ENCODE measurements at places on chromosomes 1 and 21. TPM values are rescaled to one million over a fixed set of nuclear protein-coding genes. Genes with fewer than 3 reads are reported as not detected.

Gene AXDND1
- total RNA-seq = not detected

Gene IQGAP3
- total RNA-seq = 19.1 TPM

Gene S100A3
- 0.66 TPM for total RNA-seq

Gene KRTAP21-2
- total RNA-seq = not detected

Gene CLEC20A
- total RNA-seq = not detected

Gene FCRL2
- total RNA-seq = not detected

Gene TAF1A
- total RNA-seq = 4.2 TPM

Gene FAM110D
- 1.3 TPM for total RNA-seq

Gene GJA4
- total RNA-seq = 29.6 TPM

Gene FCRLB
- total RNA-seq = 0.60 TPM

Gene SYNC
- total RNA-seq = 11.8 TPM

Gene HES2
- total RNA-seq = 18.8 TPM

Gene ILDR2
- total RNA-seq = not detected
